Activated CD4-positive, alpha-beta memory T cell treated with anti-CD3 and anti-CD28 coated beads, Interleukin-2, amount 10 ng/mL, durations not matched to agents 7 days and 5 days (primary cell): ENCODE measurements at places on chromosomes 11 and 22. TPM values are rescaled to one million over a fixed set of nuclear protein-coding genes. Genes with fewer than 3 reads are reported as not detected.

GRCh38 chr11:64856382-64857227 is 12.2 kb upstream of the CDC42BPG start:
- peak overlapping the region; percentile 86 for H3K27ac ChIP-seq
- H3K36me3 ChIP-seq, result peaks cover 84% of the 10 kb centered on the region
- no peaks in the 10 kb centered on the region for H3K27me3 ChIP-seq

DNA sequence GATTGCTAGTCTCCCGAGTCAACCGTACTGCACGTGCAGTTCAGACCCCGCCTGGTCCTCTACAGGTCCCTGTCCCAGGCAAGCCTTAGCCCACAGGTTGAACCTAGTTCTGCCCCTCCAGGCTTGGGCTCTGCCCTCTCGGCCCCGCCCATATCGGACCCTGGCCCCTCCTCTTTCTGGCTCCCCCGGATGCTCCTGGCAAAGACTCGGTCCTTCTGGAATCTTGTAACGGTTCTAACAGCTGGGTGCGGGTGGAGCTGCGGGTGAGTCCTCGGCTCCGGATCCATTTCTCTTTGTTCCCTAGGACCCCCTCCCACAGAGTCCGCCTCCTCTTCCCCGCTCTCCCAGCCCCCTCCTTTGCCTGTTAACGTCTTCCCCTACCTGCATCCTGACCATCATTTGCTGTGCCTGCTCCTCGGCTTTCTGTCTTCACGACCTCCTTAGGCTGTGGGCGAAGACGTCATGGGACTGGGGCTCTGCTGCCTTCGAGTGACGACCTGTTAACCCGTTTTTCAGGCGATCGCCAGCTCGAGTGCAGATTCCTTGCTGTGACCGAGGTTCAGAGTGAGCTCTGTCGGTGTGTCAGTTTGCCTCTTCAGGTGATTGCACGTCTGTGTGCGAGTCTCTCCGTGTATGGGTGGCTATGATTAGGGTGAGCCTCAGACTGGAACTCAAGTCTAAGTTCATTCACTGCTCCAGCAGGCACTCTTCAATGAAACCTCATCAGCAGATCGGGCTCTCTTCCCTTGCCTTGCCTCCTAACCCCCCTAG is at the start of gene DNHD1:
Gene DNHD1, plus strand, starts transcription at position 212 of the 771 bp plus-strand sequence. CDS start 936 bp downstream, outside the sequence.
- peaks cover 4% of the 10 kb centered on the region for H3K4me1 ChIP-seq
- no peak for DNase-seq
- H3K36me3 ChIP-seq, result peaks cover 20% of the 10 kb centered on the region
- no peak within 1 kb of the TSS for H3K27ac ChIP-seq
- no peaks in the 10 kb centered on the region for H3K27me3 ChIP-seq

- peaks cover 7% of the 10 kb centered on the region for H3K27me3 ChIP-seq
- no peak overlapping the region for H3K27ac ChIP-seq
- no peak for DNase-seq
- no peaks in the 10 kb centered on the region for H3K36me3 ChIP-seq
- no peak overlapping the region for H3K4me3 ChIP-seq
Observed at GRCh38 chr22:31937341-31937740, 7.0 kb upstream of the YWHAH start.

DNA sequence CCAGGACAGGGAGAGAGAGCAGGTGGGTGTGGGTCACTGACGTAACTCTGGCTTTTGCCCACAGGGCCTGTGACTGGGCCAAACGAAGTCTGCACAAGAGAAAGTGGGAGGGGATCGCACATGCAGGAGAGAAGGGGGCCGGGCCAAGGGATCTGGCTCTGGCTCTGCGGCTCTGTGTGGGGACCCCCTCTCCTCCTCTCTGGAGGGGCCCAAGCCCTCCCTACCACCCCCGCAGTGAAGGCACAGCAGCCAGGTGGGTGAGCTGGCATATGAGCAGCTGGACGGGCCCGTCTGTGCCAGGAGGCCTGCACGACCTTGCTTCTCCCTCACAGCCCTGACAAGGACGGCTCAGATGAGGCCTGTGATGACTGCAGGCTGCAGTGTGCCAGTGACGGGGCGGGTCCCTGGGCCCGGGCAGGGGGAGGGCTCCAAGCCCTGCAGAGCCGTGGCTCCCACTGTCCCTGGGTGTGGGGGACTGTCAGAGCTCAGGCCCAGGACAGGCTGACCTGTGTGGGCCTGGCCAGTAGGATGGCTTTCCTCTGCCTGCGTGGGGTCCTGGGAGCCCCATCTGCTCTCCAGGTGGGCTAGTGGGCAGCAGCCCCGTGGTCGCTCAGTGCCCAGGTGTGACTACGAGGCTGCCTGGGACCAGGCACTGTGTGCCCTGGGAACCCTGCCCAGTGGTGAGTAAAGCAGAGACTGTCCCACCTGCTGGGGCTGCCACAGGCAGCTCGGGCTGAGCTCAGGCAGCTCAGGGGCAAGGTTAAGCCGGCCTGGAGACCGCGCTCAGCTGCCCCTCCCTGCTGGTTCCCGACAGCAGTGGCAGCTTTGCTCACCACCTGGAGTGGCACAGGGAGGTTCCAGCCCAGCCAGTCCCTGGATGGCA is 22.2 kb downstream of the MRGPRG start:
- no peaks in the 10 kb centered on the region for H3K4me1 ChIP-seq
- H3K27me3 ChIP-seq, result no peaks in the 10 kb centered on the region
- no peaks in the 10 kb centered on the region for H3K36me3 ChIP-seq
- no peak for DNase-seq

DNA sequence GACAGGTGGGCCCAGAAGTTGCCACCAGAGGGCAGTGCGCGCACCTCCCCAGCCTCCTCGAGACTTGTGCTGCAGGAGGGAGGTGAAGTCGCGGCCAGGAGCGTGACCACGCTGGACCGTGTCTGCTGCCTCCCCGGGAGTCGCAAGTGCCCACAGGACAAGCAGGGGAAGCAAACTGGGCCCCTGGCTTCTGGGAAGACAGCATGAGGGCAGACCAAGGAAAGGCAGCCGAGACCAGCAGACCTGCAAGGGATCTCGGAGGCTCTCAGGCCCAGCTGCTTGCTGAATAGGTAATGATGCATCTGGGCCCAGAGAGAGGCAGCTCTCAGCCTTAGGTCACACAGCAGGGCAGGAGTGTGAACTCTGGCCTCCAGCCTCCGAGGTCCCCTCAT is 17.0 kb upstream of the IL2RB start:
- H3K4me3 ChIP-seq, result peak overlapping the region; percentile 71
- H3K4me1 ChIP-seq, result peaks cover 85% of the 10 kb centered on the region
- no peaks in the 10 kb centered on the region for H3K27me3 ChIP-seq
- H3K36me3 ChIP-seq, result peaks cover 11% of the 10 kb centered on the region
- H3K27ac ChIP-seq, result peak overlapping the region; percentile 94
- DNase-seq, result peak; percentile 87

GRCh38 chr22:43714104-43714503 is 98.0 kb downstream of the EFCAB6 start:
- no peak overlapping the region for H3K4me3 ChIP-seq
- H3K27ac ChIP-seq, result no peak overlapping the region
- no peak for DNase-seq
- H3K4me1 ChIP-seq, result no peaks in the 10 kb centered on the region
- H3K36me3 ChIP-seq, result no peaks in the 10 kb centered on the region

Gene KAT5
- total RNA-seq, result 63.0 TPM

Gene OR10D3
- not detected for total RNA-seq

Gene DMC1
- total RNA-seq, result 12.6 TPM

- H3K27ac ChIP-seq, result no peak overlapping the region
- H3K36me3 ChIP-seq, result no peaks in the 10 kb centered on the region
- H3K27me3 ChIP-seq, result peaks cover 41% of the 10 kb centered on the region
- H3K4me3 ChIP-seq, result no peak overlapping the region
Observed at GRCh38 chr11:17542249-17542648, 2.0 kb downstream of the USH1C start.

Gene PNPLA5
- total RNA-seq, result not detected

Gene GAB2
- total RNA-seq, result 55.8 TPM

Gene OR8D4
- total RNA-seq, result not detected

DNA sequence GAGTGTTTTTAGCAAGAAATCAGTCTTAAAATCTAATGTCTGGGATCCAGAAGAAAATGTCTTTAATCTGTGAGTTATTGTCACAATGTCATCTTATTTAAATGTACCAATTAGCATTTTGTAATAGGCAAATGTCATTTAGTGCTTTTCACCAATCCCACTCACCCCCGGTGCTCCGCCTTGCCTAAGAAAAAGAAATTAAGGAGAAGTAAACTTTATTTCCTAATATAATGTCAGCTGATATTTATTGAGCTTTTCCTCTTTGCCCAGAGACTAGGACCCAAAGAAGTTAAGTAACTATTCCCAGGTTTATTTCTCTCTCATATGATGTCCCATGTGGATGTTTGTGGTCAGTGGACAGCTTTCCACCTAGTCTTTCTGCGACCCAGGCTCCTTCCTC is 16.2 kb downstream of the SC5D start:
- H3K4me3 ChIP-seq, result no peak overlapping the region
- no peak for DNase-seq
- no peaks in the 10 kb centered on the region for H3K27me3 ChIP-seq
- H3K4me1 ChIP-seq, result peaks cover 22% of the 10 kb centered on the region
- H3K36me3 ChIP-seq, result peaks cover 60% of the 10 kb centered on the region

- no peak for DNase-seq
- no peak overlapping the region for H3K4me3 ChIP-seq
- H3K36me3 ChIP-seq, result peaks cover 2% of the 10 kb centered on the region
- H3K27ac ChIP-seq, result no peak overlapping the region
Observed at GRCh38 chr11:130323452-130324450, 9.0 kb upstream of the ZBTB44 start.

DNA sequence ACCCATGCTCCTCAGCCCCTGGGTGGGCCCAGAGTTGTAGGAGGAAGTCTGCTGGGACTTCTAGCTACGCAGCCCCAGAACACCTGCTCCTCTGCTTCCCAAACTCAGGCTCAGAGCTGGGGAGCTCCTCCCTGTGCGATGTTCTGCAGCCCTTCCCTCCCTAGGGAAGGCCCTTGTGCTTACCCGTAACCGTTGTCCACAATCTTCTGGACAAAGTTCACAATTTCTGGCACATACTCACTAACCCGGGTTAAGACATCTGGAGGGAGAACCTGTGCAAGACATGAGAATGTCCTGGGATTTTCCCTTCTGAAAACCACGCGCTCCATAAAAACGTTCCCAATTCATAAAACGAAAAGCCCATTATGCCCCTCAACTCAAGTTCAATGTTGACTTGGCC is 28.4 kb downstream of the CARS1 start:
- no peak overlapping the region for H3K4me3 ChIP-seq
- no peaks in the 10 kb centered on the region for H3K27me3 ChIP-seq
- DNase-seq, result no peak
